ENCODE measurements at places on chromosomes 6 and 20.

DNA sequence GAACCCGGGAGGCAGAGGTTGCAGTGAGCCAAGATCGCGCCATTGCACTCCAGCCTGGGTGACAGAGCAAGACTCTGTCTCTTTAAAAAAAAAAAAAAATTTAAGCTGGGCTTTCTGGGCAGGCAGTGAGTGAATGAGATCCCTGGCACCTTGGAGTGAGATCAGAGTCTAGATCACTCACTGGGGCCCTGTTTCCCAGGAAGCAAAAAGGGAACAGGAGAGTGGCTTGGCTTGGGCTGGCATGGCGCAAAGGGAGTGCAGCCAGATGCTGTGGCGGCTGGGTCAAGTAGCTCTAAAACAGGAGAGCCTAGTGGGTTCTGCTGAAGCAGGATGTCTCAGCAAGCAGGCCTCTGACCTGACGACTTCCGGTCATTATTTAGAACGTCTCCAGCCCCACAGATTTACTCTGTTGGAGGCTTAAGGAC, 10.4 kb downstream of the PLCG1 start:
- peak; percentile 56 for DNase-seq

DNA sequence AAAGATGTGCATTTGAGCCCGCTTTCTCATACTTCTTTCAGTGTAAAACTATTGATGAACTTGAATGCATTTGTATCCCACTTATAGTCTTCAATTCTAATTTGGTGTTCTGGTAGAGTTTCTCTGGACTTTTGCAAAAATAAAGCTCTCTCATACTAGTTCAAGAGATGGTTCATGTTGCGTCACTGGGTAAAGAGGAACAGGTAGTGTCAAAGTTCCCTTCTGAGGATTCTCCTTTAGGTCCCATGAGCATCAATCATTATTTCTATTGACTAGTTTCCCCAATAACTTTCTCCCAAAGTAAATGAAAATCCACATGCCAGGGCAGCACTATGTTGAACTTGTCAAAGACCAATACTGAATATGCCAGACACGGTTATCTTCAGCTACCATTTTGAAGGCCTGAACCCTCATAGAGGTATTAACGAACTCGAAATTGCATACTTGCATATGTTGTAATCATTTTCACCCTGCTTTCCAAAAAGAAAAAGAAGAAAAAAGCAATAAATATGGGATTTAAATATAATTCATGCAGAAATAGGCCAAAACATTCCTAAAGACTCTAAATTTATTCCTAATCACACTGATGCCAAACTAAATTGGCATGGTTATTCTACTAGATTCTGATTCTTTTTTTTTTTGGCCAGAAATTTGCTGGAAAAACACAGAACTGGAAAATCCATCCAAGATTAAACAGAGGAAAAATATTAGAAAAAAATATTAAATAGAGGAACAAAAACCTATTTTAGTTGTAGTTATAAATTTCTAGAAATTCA, 84.5 kb downstream of the SGK1 start:
- no peak for DNase-seq

- no peak for DNase-seq
These were observed 50.0 kb downstream of the ISM1 start for GRCh38 chr20:13271098-13271497.

- no peak for DNase-seq
These were observed 12.9 kb upstream of the JARID2 start for GRCh38 chr6:15232836-15233510.

- no peak for DNase-seq
These were observed 65.0 kb downstream of the PSMG4 start for GRCh38 chr6:3323696-3324261.

- peak; percentile 43 for DNase-seq
These were observed 6.2 kb downstream of the PXT1 start for GRCh38 chr6:36436466-36436865.

- no peak for DNase-seq
These were observed 231.2 kb upstream of the ZFP64 start for GRCh38 chr20:52422574-52423336.

GRCh38 chr6:45378334-45378926, 696 bp upstream of the SUPT3H start:
- no peak for DNase-seq

DNA sequence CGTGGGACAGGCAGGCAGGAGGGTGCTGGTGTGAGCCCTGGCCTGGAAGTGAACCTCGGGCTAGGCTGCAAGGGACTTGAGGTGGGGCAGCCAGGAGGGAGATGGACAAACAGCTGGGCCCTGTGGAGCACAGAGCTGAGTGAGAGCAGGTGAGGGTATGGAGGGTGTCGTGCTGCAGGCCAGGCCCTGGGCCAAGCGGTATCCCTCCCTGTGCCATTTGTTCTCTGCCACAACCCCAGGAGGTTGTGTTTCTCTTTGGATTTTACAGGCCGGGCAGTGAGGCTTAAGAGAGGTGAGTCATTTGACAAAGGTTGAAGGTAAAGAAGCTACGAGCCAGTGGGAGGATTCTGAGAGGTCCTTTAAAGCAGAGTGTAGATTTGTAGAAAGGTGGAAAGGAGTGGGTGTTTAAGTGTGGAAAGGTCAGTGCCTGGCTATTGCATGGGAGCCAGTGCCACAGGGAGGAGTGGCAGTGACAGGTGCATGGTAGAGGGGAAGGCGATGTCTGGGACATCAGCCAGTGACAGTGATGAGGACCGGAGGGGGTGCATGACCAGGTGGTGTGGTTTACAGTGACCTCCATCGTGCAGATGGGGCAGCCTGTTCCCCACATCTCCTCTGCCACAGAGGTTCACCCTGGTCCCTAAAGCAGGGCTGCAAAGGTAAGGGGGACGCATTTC, 39.8 kb downstream of the GMPR start:
- DNase-seq: no peak

DNA sequence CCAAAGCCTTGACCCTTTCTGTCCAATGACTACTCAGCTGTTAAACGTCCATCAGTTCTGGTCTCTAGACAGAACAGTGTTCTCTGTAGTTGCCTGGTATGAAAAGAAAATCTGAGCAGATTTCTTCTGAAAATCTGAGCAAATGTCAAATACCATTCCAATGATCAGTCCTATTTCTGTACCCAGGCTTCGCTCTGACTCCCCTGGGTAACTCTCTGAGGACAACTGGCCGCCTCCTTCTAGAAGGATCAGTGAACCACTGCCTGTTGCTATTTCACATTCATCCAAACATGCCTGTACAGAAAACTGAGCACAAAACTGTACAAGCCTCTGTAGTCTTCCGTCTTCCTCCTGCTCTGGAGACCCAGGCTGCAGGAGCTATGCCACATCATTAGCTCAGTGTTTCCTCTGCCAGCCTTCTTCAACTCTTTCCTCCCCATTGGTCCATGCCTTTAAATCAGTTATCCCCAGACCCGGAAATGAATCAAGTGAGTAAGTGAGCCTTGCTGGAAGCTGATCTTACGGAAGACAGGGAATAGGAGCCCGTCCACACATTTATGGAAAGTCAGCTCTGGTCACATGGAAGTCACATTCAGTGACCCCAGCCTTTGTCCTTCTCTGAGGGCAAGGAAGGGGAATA, 63.3 kb downstream of the DAAM2 start:
- DNase-seq: no peak

- no peak for DNase-seq
These were observed 60.1 kb downstream of the SESN1 start for GRCh38 chr6:109034526-109034925.

GRCh38 chr6:161029195-161029809, 37.7 kb downstream of the MAP3K4 start:
- peak; percentile 26 for DNase-seq

GRCh38 chr6:170039156-170040114, 251.4 kb downstream of the DLL1 start:
- DNase-seq: no peak

DNA sequence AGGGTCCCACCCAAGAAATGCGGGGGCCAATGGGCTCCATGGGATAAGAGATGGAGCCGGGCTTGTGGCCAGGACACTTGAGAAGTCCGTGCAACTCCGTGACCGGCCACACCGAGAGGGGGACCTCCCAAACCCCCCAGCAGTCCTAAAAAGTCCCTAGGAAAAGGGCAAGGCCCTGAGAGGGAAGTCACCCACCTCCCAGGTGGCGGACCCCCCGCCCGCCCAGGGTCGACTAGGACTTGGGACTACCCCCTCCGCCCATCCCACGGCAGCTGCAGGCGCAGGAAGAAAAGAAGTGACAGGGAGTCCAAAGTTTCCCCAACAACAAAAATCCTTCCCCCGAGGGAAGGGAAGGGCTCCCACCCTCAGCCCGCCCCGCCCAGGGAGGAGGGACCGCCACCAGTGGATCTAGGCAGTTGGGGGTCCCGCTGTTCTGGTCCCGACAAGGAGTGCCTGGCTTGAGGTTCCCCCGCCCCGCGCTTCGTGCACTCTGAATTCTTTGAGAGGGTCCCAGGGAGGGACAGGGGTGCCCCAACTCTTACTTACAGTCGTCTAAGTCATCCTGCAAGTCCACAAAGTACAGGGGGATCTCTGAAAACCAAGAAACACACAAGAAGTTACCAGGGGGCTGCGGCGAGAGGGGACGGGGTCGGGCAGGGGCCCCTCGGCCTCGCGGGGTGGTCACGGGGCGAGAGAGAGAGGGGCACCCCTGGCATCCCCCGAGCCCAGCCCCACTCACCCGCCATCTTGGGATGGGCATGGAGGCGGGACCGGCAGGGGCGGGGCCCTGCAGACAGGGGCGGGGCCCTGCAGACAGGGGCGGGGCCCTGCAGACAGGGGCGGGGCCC, 611 bp upstream of the RAB22A start:
- peak; percentile 55 for DNase-seq

DNA sequence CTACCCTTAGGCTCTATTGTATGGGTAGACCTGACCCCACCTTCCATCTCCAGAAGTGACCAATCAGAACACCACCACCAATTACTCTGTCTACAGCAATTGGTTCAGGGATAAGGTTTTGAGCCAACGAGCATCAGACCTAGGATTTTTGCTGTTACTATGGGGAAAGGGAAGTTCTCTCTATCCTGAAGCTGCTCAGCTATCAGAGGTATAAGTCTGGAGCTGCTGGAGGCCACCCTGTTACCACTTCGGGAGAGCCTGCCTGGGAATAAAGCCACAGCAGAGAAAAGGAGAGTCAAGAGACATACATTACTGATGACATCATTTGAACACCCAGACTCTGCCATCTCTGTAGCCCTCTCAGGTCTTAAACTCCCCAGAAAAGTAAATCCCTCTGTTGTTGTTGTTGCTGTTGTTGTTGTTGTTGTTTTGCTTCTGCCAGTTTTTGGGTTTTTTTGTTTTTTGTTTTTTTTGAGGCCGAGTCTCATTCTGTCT, 94.5 kb downstream of the PREX1 start:
- peak; percentile 36 for DNase-seq

DNA sequence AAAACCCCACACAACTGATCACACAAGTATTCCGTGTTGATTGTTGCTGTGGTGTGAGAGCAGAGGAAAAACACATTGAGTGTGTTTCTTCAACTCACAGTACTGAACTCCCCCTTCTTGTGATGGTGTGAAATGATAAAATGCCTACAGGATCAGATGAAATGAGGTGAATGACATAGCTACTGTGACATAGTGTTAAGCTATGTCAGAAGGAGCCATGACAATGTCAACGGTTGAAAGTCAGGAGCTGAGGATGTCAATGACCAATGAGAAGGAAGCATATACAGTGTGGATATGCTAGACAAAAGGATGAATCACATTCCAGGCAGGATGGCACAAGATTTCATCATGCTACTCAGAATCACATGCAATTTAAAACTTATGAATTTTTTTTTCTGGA, 38.8 kb downstream of the WASF1 start:
- DNase-seq: no peak

DNA sequence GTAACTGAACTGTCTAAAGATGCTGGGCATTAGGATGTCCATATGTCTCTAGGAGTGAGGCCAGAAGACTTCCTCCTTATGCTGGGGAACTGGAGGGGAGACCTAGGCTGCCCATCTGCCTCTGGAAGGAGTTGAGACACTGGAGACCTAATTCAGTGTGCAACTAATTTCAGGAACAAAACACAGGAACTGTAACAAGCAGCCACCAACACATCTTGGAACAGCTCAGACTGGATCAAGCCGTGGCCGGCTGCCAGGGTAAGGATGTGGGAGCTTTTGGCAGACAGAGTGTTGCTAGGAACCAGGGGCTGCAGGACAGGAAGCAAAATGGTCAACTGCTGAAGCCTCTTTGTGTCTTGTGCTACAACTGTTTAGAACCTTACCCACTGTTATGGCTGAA, 16.4 kb upstream of the MAS1 start:
- DNase-seq: peak; percentile 77

- no peak for DNase-seq
These were observed 187.8 kb upstream of the PRDM1 start for GRCh38 chr6:105898286-105898685.

DNA sequence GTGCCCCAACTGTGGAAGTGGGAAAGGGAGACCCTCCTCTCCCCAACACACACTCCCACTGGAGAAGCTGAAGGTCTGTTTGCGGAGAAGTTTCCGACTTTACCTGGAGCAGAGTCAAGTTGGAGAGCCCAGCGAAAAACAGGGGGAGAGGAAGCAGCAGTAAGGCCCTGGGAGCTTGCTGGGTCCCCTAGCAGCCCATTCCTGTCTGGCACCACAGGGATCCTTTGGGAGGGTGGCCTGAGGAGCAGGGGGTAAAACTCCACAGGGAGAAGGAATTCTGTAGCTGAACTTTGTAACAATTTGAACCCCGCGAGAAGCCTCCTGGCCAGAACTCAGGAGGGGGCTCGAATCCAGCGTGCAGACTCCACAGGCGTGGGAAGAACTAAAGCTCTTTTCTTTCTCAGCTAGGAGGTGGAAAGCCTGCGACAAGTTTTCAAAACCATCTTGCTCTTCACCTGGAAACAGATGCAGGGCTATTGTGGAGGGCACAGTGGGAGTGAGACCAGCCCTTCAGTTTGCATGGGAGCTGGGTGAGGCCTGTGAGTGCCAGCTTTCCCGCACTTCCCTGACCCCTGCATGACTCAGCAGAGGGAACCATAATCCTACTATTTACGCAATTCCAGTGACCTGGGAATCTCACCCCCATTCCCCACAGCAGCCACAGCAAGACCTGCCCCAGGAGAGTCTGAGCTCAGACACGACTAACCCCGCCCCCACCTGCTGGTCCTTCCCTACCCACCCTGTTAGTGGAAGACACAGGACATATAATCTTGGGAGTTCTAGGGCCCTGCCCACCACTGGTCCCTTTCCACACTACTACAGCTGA, 25.8 kb downstream of the SERPINB9 start:
- peak; percentile 49 for DNase-seq

GRCh38 chr6:35065441-35065800, 75.7 kb downstream of the TCP11 start:
- no peak for DNase-seq

GRCh38 chr6:55776113-55776512, 99.3 kb downstream of the BMP5 start:
- no peak for DNase-seq

GRCh38 chr6:16392010-16392409, 153.6 kb downstream of the GMPR start:
- DNase-seq: peak; percentile 14

DNA sequence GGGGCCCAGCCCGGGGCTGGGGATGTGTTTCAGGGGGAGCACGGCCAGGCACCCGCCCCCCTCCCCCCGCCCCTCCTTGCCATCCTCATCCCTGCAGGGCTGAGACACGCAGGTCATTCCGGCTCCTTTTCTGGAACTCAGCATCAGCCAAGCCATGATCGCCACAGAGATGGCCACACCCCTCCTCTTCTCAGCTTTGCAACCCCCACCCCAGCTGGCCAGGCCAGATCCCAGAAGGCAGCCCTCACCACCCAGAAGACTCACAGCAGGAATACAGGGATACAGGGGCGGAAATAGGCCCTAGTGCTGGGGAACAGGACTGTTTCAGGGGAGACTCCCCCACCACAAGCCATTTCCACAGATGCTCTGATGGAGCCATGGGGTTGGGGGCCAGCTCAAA, 33.5 kb downstream of the YTHDF1 start:
- no peak for DNase-seq

All from MG63 (cell line).